ENCODE measurements at places on chromosomes 4 and X.

GRCh38 chr4:5626913-5627312, 81.4 kb downstream of the EVC2 start:
- no peak for DNase-seq

- DNase-seq, result no peak
Observed at GRCh38 chr4:147855571-147856009, 123.7 kb downstream of the ARHGAP10 start.

DNA sequence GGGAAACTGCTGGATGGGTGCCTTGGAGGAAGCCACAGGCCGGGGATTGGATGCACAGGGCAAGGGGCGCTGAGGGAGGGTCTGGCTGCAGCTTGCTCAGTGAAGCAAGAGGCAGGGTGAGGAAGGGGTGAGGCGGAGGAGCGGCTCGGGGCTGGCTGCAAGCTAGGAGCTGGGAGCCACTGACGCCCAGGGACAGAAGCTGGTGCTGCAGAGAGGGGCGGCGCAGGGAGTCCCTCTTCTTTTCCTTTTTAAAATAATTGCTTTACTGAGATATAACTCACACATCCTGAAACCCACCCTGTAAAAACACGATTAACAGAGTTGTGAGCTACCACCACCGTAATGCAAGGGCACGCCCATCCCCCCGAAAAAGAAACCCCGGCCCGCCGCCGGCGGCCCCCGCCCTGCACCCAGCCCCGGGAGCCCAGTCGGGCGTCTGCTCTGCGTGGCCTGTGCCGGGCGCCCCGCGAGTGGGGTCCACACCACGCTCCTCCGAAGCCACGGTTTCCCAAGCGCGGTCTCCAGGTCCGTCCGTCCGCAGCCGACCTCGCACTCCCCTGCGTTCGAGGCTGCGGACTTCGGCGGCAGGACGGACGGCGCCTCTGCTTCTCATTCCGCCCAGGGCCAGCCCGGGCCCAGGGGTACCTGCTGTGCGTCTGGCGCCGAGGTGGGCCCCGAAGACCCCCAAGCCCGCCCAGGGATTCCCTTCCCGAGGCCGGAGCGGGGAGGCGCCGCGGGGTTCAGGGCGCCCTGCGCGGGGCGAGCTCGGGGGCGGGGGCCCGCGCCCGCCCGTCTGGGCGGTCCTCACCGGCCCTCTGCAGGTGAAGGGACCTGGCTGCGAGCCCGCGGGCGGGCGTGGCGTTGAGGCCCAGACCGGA, 866 bp upstream of the UVSSA start:
- peak; percentile 65 for DNase-seq

DNA sequence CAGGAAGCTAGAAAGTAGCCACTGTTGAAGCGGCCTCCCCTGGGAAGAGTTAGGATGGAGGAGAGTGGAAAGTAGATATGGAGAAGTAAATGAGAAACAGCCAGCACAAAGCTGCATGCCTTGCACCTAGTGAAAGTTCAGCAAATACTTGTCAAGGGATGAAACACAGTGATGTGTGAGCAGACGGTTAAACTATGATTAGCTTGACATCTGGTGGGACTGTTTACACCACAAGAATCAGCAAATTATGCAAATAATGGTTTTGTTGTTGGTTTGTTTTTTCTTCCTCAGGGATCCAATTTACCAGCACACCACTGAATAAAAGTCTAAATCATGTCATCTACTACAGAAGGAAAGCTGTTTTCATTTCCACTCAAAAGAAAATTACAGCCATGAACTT, 87.1 kb downstream of the CORIN start:
- no peak for DNase-seq

DNA sequence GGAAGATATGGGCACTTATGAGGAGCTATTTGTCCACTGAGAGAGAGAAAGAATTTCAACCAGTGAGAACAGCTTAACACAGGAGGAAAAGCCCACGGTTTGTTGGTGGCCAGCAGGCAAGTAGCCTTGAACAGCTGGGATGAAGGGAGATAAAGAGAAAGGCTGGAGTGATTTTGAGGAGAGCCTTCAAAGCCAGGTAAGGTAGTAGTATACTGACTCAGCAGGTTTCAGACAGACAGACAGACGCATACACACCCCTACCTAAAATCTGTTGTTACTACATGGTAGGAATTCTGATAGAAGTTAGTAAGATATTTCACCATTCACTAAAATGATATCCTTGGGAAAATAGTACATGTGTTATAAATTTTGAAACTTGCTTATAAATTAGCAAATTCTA, 60.5 kb downstream of the SEC24D start:
- no peak for DNase-seq

DNA sequence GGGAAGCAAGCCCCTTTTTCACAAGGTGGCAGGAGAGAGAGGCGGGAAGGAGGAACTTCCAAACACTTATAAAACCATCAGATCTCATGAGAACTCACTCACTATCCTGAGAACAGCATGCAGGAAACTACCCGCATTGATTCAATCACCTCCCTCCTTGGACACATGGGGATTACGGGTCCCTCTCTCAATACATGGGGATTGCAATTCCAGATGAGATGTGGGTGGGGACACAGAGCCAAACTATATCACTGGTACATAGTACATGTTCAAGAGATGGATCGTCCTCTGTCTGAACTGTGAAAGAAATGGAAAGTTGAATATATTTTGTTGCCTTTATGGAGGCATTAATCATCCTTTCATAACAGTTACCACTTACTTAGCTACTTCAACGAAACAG, 12.8 kb downstream of the EREG start:
- no peak for DNase-seq

DNA sequence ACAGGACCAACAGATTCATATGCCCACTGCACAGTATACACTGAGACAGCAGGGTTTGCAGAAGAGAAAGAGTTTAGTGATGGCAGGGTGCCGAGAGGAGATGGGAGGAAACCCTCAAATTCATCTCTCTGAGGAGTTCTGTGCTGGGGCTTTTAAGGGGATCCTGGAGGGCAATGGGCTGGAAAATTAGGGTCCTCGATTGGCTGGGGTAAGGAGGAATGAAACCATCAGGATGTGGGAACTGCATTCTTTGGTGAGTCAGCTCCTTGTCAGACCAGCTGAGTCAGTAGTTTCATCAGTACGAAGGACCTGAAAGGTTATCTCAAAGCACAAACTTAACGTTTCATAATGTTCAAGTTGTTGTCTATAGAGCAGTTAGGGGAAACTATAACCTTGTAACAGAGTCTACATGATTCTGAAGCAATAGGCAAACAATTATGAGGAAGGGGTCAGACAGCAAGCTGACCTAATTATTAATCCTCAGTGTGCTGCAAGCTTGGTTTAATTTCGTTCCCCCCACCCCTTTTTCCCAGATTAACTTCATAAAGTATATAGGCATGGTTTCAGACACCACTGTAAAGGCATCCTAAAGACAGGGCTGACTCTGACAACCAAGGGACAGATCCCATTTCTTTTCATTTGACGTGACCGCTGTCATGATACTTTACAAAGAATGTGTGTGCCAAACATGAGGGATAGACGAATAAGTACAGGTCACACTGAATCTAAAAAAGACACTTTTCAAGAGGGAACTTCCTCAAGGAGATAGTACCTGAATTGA, 1.5 kb upstream of the MSMO1 start:
- DNase-seq, result no peak

GRCh38 chrX:132716006-132716405, 227.2 kb upstream of the MBNL3 start:
- no peak for DNase-seq

- DNase-seq, result no peak
Observed at GRCh38 chrX:154727871-154728270, 23.0 kb downstream of the GAB3 start.

DNA sequence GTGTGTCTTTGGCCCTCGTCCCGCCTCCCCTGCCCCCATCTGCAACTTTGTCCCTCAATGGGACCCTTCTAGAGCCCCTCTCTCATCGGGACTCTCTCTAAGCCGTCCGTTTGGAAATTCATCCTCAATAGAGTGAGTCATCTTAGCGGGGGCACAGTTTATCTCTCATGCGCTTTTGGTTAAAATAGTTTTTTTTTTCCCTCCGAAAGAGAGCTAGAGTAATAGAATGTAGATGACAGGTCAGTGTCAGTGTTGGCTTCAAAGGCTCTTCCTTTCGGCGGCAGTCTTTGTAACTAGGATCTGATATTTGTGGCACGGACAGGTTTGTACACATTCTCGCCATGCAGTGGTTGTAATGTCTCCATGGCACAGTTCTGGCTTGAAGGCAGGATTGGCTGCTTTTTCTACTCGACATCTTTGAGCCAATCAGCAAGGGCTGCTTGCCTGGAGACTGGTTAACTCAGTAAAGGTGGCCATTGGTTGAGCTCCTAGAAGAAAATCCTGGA, 989 bp downstream of the N4BP2 start:
- peak; percentile 88 for DNase-seq

GRCh38 chr4:101685126-101685525, 105.4 kb upstream of the BANK1 start:
- no peak for DNase-seq

- DNase-seq, result no peak
Observed at GRCh38 chr4:5773271-5773555, 62.2 kb downstream of the EVC start.

All from CD4-positive, alpha-beta T cell treated with Interleukin-21 for 1 hour (primary cell).